Activated gamma-delta T cell treated with anti-CD3 and anti-CD28 coated beads, Interleukin-2, amount 50 U/mL, for 16 hours (primary cell): ENCODE measurements at places on chromosomes 1 and 21.

DNA sequence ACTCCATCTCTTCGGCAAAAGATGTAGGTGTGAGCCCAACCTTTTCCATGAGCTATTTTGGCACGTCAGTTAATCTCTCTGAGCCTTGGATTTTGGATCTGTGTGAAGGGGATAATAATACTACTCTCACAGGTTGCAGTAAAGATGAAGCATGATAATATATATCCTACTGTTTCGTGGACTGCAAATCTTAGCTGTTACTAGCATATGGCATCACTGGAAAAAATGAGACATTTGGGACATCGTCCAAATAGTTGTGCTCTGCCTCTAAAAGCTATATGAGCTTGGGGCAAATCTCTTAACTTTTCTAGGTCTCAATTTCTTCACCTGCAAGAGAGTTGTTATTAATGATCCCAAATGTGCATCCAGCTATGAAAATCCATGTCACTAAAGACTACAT is 147.4 kb upstream of the ZRANB2 start:
- DNase-seq: no peak

GRCh38 chr1:231421546-231421970 is 529 bp downstream of the EGLN1 start:
- no peak for DNase-seq

DNA sequence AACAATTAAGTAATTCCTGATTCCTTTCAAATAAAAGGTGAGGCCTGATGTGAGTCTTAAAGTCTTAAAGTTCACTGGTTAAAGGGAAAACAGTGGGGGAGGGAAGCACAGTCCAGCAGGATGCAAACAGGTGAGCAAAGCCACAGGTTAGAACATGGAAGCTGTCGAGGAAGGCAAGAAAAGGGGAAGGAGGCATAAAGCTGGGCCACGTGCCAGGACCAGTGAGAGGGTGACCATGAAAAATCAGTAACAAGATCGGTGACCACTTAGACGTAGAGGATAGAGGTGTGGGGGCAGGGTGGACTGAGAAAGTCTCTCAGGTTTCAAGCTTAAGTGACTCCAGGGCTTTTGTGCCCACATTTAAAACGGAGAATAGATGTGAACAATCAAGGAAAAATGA is 231.3 kb downstream of the SETD4 start:
- no peak for DNase-seq

DNA sequence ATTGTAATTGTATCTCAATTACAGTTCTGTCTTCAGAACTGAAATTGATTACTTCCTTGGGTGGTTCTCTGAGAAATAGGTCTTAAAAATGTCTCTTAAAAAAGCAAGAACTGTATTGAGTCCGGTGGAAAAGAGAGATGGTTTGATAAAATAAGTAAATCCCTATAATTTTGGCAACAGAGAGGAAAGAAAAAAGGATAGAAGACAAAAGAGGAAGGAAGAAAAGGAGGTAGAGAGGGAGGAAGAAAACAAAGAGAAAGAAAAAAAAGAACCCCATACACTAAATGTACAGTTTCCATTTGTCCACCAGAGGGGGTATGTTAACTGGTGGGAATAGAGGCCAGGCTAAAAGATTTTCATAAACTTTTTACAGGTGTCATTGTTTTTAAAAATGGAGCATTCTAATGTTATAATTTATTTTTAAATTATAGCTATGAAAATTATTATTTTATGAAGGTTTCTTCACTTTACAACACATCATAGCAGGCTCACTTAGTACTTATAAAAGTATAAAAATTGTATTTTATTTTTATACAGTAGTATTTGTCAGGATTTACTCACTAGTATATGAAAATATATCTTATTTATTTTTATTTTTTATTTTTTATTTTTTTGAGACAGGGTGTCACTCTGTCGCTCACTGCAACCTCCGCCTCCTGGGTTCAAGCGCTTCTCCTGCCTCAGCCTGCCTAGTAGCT is 2.1 kb upstream of the UBE2T start:
- DNase-seq: no peak

DNA sequence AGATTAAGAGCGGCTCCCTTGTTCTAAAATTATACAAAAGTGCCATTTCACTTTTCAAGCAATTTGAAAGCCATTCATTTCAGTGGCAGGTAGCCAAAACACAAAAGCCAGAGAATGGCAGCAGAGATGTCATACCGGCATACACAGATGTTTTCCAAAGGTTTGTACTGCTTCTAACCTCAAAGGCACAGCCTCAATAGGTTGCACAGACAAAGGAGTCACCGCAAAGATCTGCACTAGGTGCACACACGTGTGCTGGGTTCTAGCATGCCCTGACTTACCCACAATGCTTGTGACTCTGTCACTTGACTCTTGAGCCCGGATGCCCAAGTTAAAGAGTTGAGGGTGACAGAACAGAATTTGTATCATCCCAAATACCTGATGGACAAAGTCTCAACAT is 448.9 kb upstream of the ADGRL2 start:
- no peak for DNase-seq

DNA sequence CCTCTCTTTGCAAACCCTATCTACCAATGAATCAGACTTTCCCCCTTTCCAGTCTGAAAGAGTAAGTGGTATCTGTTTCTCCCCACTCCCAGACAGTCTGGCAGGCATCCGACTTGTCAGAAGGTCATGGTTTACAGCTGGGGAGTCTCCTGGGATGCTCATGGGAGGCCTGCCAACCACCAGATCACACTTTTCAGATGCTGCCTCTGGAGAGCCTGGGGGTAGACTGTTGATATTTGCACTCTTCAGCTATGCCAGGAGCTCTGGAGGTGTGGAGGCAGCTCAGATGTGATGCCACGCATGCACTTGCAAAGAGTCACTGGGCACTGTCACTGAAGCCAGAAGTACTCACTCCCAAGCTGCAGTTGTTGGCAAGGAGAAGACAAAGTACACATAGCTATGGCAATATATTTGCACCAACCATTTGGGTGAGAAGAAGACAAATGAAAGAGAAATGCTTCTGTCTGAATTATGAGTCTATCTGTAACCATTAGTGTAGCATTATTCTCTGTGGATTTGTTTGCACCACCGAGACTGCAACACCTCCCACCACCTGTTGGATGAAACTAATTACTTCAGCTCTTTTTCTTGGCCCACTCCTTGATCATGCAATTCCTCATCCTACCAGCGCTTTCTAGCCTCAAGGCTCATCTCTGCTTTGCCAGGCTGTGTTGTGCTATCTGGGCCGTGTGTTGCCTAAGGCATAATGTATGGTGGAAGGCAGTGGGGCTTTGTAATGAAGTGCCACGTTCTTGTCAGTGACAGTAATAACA is 133.0 kb upstream of the SPAG17 start:
- no peak for DNase-seq

- no peak for DNase-seq
Measured at GRCh38 chr1:27878039-27878438, 5.7 kb downstream of the THEMIS2 start.

DNA sequence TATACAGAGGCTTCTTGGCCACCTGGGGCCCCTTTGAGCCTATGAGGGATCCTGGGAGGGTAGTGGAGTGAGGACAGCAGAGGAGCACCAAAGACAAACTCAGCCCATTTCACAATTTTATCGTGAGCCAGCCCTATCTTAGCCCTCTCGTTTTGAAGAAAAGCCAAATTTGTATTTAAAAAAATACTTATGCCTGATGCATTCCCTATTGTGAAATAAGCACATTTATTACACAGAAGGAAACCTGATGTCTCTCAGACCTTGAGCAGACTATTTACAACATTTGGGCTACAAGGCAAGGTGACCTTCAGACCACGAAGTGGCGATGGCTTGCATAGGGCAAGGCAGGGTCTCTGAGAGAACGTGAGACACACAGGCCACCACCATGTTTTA is 41.3 kb upstream of the H6PD start:
- DNase-seq: no peak
